ENCODE measurements at places on chromosomes 5 and 9.

- DNase-seq: no peak
These were observed 76.5 kb downstream of the SLC1A1 start for GRCh38 chr9:4566806-4567205.

- DNase-seq: no peak
These were observed 443.4 kb upstream of the ST8SIA4 start for GRCh38 chr5:101346447-101346846.

- DNase-seq: no peak
These were observed 30.6 kb downstream of the SNX2 start for GRCh38 chr5:122805481-122805880.

GRCh38 chr5:102932781-102933180, 177.7 kb downstream of the PAM start:
- no peak for DNase-seq

- DNase-seq: no peak
These were observed 22.8 kb upstream of the FOXB2 start for GRCh38 chr9:76996700-76997099.

- no peak for DNase-seq
These were observed 11.7 kb downstream of the MAP3K1 start for GRCh38 chr5:56827049-56827448.

DNA sequence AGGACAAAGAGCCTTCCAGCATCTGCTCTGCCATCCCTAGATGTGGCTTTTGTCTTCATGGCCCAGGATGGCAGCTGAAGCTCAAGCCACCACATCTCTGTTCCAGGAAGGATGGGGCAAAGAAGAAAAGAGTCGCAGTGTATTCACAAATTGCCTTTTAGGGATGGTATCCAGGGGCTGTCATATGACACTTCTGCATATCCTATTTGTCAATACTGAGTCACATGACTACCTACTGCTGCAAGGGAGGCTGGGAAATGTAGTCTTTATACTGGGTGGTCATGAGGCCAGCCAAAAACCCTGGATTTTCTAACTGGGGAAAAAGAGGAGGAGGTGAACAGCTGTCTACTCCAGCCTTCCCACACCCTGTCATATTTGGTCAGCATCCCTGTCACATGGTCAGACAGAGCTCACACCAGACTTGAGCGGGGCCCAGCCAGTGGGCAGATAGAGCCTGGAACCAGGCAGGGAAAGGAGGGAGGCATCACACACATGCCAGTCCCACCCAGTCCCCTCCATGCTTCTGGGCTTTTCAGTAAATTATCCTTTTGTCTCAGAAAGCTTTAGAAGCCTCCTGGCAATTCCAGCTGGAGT, 52.0 kb downstream of the OLFM1 start:
- no peak for DNase-seq

- no peak for DNase-seq
These were observed 1146.8 kb downstream of the MAT2B start for GRCh38 chr5:164652276-164652660.

DNA sequence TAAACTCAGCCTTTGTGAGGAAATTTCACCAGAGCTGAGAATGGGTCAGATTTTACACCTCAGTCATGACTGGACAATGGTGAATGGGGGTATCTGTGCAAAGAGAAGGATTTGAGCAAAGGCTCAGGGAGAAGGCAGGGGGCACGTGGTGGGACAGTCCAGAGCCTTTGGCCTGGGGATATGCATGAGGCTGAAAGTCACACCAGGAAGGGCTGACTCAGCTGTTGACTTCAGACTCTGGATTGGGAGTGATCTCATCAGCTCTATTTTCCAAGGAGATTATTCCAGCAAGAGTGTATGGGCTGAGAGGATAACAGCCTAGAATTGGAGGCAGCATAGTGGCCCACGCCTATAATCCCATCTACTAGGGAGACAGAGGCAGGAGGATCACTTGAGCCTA, 53.6 kb downstream of the SAXO1 start:
- DNase-seq: no peak

- no peak for DNase-seq
These were observed 31.9 kb upstream of the TBC1D2 start for GRCh38 chr9:98287384-98287783.

DNA sequence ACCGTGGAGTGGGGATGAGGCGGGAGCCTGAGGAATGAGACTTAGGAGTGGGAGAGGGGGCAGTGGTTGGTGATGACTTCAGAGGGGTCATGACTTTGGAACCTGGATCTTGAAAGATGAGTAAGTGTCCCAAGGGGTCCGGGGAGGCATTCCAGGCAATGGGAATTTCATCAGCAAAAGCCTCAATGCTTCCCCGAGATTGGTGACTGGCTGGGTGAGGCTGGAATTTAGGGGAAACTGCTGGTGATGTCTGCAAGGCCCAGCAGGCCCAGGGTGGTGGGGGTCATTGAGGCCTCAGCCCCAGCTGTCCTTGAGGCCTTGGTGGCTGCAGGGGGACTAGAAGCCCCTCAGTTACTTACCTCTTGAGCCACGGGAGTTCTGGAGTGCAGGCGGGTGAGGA, 7.5 kb downstream of the NDST1 start:
- DNase-seq: no peak

GRCh38 chr9:99307851-99308250, 85.8 kb downstream of the SEC61B start:
- no peak for DNase-seq

GRCh38 chr5:176781638-176782570, 28.5 kb upstream of the UNC5A start:
- no peak for DNase-seq

GRCh38 chr5:147336876-147337275, 102.0 kb downstream of the STK32A start:
- no peak for DNase-seq

- no peak for DNase-seq
These were observed 172.4 kb downstream of the DENND1A start for GRCh38 chr9:123757547-123757946.

GRCh38 chr5:123155446-123155960, 66.5 kb downstream of the PRDM6 start:
- DNase-seq: no peak

- no peak for DNase-seq
These were observed 118.1 kb upstream of the ERCC6L2 start for GRCh38 chr9:95757439-95757838.

GRCh38 chr5:78320401-78320800, 25.9 kb upstream of the AP3B1 start:
- no peak for DNase-seq

DNA sequence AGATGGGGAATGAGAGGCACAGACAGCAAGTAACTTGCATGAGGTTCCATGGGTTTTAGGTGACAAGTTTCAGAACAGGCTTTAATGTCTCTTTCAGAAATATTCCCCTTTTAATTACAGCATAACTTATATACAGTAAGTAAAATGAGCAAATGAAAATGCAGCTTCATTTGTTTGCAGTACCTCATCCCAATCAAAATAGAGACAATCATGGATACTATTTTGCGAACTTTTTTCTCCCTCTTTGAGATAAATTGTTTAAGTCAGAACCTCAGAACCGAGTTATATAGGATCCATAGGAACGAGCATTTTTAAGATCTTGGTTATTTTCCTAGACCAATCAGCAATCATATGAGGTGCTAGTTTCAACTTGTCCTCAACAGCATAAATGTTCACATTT, 3.5 kb downstream of the LCP2 start:
- no peak for DNase-seq

DNA sequence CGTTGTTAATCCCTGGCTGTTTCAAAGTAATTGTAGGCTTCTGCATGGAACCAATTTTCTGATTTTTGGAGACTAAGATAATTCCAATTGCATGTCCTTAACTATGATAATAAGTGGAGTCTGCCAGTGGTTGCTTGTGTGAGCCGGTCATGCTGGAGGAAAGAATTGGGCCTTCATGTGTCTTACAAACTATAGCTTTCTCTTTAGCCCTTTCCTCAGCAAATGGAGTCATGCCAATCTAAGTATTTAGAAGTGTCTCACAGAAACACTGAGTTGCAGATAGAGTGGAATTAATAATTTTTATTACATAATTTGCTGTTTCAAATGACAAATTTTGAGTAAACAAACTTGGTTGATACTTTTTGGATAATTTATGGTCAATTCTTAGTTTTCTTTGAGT, 200.4 kb downstream of the FBXL7 start:
- DNase-seq: no peak

DNA sequence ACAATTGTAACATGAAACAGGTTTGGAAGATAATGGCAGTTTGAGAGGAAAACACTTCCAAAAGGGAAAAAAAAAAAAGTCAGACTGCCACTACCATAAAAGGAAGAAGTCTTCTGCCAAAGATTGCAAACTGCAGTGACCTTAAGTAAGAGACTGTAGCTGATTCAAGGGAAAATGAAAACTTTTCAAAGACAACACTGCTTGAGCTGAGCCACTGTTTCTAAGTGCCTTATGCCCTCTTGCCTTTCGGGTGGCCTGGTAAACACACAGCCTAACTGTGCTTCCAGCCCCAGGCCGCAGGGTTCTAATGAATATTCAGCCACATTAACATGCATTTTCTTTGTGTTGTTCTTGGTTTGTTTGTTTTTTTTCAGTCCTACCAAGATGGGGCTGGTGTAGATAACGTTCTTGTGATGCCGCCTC, 354.6 kb downstream of the BNC2 start:
- DNase-seq: no peak

GRCh38 chr5:137921931-137922330, 32.7 kb downstream of the PKD2L2 start:
- no peak for DNase-seq

DNA sequence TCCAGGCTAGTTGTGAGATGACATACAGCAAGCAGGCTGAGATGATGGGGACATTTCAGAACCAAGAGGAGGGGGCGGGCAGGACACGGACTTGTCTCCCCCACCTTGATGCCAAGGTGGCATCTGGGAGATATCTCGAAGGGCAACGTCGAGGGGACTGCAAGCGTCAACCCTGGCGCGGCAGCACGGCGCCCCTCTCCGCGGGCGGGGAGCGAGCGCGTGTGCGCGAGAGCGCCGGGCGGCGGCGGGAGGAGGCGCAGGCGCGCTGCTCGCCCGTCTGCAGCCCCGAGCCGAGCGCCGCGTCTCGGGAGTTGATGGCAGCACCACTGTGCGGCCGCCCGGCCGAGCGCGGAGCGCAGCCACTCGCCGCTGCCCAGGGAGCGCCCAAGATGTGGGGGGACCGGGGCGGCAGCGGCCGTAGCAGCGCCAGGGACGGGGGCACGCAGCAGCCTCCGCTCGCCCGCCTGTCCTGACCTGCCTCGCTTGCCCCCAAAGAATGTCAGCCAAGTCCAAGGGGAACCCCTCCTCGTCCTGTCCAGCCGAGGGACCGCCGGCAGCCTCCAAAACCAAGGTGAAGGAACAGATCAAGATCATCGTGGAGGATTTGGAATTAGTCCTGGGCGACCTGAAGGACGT, at the start of gene PRR16:
Gene PRR16, plus strand, starts transcription at position 310 of the 636 bp plus-strand sequence.
- no peak for DNase-seq

GRCh38 chr9:101299901-101300300, 84.9 kb downstream of the BAAT start:
- no peak for DNase-seq

GRCh38 chr5:72648480-72648879, 141.3 kb upstream of the ZNF366 start:
- DNase-seq: no peak

DNA sequence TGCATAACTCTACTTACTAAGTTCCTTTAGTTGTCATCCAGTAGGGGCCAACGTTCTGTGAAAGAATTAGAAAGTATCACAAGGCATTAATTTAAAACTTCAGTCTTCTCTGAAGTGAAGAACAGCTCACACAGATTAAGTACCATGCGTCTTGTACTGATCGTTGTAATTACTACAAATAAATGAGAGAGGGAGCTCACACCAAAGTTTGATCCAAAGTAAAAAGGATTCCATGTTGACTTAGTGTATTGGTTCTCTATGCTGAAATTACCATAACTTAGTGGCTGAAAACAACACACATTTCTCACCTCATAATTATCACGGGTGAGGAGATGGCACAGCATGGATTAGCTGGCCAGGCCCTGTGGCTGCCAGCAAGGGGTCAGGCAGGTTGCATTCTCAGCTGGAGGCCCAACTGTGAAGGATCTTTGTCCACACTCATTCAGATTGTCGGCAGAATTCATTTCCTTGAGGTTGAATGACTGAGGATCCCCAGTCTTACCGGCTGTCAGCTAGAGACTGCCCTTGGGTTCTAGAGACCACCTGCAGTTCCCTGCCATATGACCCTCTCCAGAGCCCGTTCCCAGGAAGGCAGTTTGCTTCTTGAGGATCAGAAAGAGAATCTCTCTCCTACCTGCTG, 169.1 kb downstream of the YTHDC2 start:
- no peak for DNase-seq

- no peak for DNase-seq
These were observed 314.1 kb downstream of the PRELID2 start for GRCh38 chr5:145521066-145521465.

GRCh38 chr9:95307538-95307937, 10.0 kb downstream of the FANCC start:
- no peak for DNase-seq

GRCh38 chr5:170538096-170538465, 34.3 kb downstream of the KCNIP1 start:
- DNase-seq: no peak

- no peak for DNase-seq
These were observed 11.3 kb downstream of the NIM1K start for GRCh38 chr5:43203373-43203772.

GRCh38 chr9:111728143-111728542, 66.6 kb downstream of the SHOC1 start:
- no peak for DNase-seq

GRCh38 chr9:98365227-98365669, 109.8 kb upstream of the TBC1D2 start:
- DNase-seq: no peak

GRCh38 chr5:117102591-117102990, 528.0 kb upstream of the SEMA6A start:
- no peak for DNase-seq

GRCh38 chr9:23611869-23612268, 214.2 kb downstream of the ELAVL2 start:
- DNase-seq: no peak

DNA sequence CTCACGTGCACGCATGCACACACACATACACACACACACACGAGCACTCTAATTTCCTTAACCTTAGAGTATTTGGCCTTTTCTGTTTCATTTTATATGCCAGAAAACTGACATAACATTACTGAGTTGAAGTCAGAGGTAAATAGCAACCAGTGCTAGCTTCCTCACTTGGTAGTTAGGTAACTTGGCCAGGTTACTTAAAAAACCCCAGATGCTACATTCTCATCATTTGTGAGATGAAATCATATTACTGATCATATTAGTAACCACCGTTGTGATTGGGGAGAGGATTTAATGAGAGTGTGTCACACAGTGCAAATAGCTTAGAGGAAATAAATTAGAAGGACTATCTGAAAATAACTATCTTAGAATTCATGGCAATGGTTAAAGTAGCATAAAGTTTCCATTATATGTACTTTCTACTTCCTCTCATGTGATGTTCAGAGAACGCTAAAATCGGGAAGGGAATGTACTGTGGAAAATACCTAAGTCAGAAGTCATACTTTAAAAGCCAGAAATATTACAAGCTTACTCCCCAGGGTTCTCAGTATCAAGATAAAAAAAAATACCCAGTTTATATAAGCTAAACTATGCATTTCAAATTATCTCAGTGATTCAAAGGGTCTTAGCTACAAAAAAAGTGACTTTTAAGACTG, 120.5 kb downstream of the TUSC1 start:
- no peak for DNase-seq

GRCh38 chr9:219670-220365, 5.2 kb downstream of the DOCK8 start:
- no peak for DNase-seq

- no peak for DNase-seq
These were observed 495.3 kb upstream of the NMUR2 start for GRCh38 chr5:152900332-152900731.

GRCh38 chr5:144864118-144864517, 693.4 kb downstream of the KCTD16 start:
- DNase-seq: no peak

- DNase-seq: no peak
These were observed 27.0 kb downstream of the AQP7 start for GRCh38 chr9:33375238-33375840.
